Renal cortical epithelial cell (primary cell): ENCODE measurements at places on chromosomes 2 and 18.
A peak's percentile ranks its signal among the peaks of the same experiment; 100 is the strongest.

- peak; percentile 3 for DNase-seq
Observed at GRCh38 chr2:12935222-12935621, 218.5 kb downstream of the TRIB2 start.

DNA sequence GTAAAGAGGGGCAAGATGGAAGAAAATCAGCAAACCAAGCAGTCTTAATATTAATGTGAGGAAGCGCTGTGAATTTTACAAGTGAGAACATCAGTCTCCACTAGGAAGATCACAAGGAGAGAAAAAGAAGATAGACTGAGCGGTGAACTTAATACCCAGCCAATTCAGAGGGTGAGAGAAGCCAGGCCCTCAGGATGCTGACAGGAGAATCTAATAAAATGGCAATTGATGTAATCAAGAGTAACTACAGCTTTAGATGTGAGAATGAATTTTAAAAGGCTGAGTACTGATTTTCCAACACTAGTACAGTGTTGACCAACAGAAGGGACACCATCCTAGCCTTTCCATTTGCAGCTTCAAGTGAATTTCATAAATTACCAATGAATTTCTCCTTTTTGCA is 35.7 kb upstream of the SIX2 start:
- no peak for DNase-seq

DNA sequence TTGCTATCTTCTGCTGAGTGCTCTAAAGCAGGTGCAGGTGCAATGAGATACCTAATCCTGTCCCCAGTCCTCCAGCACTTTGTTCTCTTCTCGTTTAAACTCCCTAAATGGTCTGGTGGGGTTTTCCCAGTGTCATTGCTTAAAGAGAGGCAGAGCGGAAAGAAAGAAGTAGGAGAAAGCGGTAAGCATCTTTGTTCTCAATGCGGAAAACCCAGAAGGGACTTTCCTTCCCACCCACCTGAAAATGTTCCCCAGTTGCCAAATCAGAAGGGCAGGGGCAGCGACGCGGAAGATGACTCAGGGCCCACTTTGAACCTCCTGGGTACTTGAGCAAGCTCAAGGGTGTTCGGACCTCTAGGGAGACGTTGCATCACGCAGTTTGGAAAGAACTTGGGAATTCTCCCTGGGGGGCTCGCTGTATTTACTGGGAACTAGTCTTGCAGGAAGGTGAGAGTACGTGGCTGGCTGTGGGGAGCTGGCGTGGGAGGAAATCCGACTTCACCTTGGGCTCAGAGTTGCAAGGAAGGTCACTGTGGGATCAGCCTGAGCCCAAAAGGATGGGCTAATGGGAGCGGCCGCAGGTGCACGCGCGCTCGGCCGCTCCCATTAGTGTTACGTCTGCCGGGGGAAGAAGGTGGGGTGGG is 589 bp upstream of the SGPP2 start:
- peak; percentile 98 for DNase-seq

GRCh38 chr18:56982766-56983165 is 164.1 kb upstream of the BOD1L2 start:
- no peak for DNase-seq

DNA sequence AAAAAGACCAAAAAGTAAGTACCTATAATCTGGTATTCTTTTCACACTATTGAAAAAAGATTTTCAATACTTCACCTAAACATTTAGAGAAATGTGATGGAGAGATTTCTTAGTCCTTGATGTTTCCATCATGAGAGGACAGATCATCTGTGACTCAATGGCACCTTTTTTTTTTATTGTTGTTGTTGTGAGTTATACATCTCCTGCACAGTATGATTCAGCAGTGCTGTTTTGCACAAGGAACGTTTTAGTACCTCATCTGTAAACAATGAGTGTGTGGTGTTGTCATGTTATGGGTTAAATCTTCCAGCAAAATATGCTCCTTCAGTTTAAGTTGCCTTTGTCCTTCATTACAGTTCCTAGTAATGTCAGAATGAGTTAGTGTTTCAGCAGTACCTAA is 2.2 kb downstream of the KIAA1328 start:
- DNase-seq: peak; percentile 52

- peak; percentile 56 for DNase-seq
Observed at GRCh38 chr18:32576296-32576916, 105.7 kb upstream of the GAREM1 start.

DNA sequence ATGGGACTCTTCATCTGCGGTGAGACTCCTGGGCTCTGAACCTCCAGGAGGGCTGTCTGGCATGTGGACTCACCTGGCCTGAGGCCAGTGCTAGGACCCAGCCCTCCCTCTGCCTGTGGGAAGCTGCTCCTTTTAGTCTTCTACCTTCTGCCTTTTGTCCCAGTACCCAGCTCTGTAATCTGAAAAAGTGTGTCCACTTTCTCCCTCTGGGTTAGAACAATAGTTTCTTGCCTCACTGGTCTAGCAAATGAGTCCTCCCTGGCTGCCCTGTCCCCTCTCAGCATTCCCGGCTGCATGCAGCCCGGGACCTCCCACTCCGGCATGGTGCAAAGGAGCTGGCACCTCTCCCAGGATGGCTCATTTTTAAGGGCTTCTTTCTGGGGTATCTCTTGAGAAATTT is 25.9 kb downstream of the GKN2 start:
- peak; percentile 16 for DNase-seq

GRCh38 chr2:69119104-69119894 is 106.3 kb downstream of the ANTXR1 start:
- DNase-seq: no peak

DNA sequence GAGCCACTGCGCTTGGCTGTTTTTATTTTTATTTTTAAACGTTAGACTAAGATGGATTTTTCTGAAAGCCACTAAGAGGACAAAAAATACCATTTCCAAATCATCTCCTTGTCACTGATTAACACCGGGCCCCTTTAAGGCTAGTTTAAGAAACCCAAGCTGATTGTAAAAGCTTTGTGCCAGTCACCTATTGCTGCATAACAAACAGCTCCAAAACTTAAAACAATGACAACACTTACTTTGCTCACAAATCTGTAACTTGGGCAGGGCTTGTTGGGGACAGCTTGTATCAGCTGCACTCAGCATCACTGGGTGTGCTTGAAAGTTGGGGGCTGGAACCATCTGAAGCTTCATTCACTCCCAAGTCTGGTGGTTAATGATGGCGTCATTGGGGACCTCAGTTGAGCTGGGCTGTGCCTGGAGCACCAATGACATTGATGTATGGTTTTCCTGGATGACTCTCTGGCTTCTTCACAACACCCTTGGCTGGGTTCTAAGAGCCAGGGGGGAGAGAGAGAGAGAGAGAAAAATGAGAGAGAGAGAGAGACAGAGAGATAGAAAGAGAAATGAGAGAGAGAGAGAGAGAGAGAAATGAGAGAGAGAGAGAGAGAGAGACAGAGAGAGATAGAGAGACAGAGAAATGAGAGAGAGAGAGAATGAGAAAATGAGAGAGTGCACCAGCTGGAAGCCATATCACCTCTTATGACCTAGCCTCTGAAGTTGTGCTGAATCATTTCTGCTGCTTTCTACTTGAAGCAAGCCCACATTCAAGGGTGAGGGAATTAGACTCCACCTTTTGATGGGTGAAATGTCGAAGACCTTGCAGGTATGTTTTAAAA is 26.0 kb upstream of the ATG16L1 start:
- no peak for DNase-seq

DNA sequence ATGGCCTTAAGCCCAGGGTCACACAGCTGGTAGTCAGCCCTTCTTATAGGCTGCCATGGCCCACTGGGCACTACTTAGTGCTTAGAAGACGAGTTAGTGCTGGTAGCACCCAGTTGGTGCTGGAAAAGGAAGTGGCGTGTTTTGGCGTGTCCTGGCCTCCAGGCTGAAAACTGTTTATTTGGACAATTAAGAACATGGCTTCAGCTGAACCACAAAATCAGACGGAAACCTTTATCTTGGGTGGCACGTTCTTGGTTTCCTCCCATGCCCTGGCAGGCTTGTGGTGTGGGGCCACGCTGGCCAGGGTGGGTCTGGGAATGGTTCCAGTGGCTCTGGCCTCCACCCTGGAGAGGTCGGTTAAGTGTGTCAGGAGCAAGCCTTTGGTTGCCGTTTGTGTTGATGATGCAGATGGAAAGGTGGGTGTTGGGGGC is 141.5 kb upstream of the HAAO start:
- no peak for DNase-seq

DNA sequence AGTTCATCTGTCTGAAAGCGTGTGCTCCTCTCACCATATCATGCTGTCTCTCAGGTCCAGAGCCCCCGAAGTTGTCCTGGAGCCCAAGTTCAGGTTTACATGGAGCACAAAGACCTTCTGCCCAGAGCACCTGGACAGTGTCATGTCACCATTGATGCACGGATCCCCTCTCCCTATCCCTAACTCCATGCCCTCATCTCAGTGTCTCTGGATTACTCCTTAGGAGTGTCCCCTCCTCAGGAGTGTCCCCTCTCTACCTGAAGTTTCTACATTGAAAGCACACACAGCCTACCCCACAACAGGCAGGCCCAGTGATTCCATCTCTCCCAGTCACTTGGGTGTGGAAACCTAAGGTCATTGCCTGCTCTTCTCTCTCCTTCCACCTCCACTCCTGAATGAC is 144.1 kb upstream of the NCKAP5 start:
- DNase-seq: no peak

DNA sequence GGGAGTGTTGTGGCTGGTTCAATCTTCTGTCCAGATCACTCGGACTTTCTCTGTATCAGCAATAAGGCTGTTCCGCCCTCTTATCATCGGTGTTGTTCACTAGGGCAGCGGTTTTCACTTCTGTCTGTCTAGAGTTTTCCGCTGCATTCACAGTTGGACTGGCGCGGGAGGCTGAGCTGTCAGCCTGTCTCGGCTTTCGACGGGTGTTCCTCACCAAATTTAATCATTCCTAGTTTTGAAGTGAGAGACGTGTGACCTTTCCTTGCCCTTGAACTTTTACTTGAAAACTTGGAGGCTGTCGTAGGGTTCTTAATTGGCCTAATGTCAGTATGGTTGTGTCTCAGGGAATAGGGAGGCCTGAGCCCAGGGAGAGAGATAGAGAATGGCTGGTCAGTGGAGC is 108.3 kb downstream of the NFATC1 start:
- no peak for DNase-seq

- peak; percentile 22 for DNase-seq
Observed at GRCh38 chr2:60882971-60883753, 1.8 kb downstream of the REL start.
